Activated naive CD8-positive, alpha-beta T cell treated with anti-CD3 and anti-CD28 coated beads, Interleukin-2, amount 50 U/mL, for 24 hours (primary cell): ENCODE measurements at places on chromosomes 6 and 20.

- DNase-seq = no peak
Observed at GRCh38 chr6:383856-384255, 7.7 kb upstream of the IRF4 start.

- DNase-seq = no peak
Observed at GRCh38 chr6:74574794-74575193, 631.1 kb downstream of the COL12A1 start.

- DNase-seq = no peak
Observed at GRCh38 chr6:5998236-5998635, 8.5 kb downstream of the NRN1 start.

GRCh38 chr6:113416170-113416569 lies 441.0 kb upstream of the MARCKS start:
- no peak for DNase-seq

DNA sequence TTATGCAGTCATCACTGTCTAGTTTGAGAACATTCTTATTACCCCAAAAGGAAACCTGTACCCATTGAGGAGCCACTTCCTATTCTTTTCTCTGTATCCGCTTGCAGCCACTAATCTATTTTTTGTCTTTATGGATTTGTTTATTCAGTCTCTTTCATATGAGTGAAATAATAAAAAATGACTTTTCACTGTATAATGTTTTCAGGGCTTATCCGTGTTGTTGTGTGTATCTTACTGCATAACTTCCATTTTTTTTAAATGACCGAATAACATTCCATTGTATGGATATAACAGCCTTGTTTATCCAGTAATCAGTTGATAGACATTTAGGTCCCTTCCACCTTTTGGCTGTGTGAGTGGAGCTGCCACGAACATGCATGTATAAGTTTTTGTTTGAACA lies 86.6 kb downstream of the ZFAND3 start:
- no peak for DNase-seq

DNA sequence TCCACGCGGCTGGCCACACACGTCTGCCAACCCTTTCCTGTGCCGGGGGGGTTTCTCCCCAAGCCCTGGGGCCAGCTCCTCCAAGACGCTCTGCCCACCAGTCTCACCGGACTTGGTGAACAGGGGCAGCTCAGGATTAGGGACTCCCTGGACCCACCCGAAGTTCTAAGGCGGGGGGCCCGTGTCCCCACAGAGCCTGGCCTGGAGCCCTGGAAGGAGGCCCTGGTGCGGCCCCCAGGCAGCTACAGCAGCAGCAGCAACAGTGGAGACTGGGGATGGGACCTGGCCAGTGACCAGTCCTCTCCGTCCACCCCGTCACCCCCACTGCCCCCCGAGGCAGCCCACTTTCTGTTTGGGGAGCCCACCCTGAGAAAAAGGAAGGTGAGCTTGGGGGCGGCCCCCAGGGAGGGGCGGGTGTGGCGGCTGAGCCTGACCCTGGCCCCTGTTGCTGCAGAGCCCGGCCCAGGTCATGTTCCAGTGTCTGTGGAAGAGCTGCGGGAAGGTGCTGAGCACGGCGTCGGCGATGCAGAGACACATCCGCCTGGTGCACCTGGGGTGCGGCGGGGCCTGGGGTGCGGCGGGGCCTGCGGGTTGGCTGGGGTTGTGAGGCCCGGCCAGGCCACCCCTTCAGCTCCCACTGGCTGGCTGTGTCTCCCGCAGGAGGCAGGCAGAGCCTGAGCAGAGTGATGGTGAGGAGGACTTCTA lies 2.3 kb downstream of the SLC2A4RG start:
- DNase-seq = no peak

DNA sequence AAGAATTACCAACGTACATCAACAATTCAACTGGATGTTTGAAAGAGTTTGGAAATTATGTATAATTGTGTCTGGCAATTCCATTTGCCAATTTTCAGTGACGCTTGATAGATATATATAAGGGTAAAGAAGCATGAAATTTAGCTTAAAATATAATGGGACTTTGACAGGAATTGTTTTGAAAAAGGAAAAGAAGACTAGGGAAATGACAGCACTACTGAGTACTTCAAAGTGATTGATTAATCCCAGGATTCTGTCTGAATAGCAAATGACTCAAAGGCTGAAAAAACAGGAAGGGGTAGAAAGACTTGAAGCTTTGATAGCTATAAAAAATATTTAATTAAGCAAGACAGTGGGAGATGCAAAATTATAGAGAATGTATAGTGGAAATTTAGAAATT lies 200.0 kb downstream of the KHDRBS2 start:
- DNase-seq = no peak

DNA sequence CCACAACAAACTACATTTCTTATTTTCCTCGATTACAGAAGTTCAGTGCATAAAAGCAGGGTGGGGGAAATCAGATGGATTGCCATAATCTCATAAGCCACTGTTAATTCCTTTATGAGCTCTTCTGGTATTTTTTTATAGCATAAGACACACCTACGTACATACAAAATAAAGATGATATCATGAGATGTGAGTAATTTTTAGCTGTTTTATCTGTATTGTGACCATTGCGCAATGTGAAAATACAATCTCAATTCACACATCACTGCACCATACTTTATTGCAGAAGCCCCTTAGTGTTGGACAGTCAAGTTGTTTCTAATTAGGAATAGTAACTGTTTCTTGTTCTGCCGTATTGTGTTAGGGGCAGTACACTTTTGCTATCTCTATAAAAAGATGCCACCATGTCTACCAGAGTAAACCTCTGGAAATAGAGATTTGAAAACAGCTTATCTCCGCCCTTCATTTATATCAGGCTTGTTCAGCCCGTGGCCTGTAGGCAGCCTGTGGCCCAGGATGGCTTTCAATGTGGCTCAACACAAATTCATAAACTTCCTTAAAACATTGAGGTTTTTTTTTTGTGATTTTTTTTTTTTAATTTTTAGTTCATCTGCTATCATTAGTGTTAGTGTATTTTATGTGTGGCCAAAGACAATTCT lies 90.4 kb downstream of the FARS2 start:
- no peak for DNase-seq

DNA sequence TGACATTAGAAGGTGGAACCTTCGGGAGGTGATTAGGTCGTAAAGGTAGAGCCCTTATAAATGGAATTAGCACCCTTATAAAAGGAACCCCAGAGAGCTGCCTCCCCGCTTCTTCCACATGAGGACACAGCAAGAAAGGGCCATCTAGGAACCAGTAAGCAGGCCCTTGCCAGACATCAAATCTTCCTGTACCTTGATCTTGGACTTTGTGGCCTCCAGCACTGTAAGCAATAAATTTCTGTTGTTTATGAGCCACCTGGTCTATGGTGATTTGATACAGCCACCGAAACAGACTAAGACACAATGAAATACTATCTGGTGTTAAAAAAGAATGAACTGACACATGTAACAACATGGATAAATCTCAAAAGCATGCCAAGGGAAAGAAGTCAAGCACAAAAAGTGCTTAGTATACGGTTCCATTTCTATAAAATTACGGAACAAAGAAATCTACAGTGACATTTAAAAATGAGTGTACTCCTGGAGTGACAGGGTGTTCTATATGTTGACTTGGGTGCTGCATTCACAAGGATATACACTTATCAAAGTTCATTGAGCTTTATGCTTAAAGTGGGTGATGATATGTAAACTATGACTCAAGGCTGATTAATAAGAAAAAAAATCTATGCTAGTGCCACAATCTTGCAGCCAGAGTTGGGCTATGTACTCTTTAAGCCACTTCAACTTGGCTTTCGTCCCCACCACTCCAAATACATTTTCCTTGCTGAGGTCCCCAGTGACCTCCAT lies 18.4 kb downstream of the SERPINB1 start:
- no peak for DNase-seq

DNA sequence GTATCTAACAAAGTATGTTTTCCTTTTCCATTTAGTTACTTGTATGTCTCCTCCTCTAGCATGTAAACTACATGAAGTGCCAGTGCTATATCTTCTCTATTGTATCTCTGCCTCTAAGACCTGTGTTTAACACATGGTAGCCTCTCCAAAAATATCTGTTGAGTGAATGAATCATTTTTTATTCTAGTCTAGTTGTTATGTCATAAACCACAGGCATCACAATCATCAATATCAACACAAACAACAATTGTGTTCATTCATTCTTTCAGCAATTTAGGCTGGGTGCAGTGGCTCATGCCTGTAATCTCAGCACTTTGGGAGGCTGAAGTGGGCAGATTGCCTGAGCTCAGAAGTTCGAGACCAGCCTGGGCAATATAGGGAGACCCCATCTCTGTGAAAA lies 111.6 kb upstream of the EYA4 start:
- no peak for DNase-seq

DNA sequence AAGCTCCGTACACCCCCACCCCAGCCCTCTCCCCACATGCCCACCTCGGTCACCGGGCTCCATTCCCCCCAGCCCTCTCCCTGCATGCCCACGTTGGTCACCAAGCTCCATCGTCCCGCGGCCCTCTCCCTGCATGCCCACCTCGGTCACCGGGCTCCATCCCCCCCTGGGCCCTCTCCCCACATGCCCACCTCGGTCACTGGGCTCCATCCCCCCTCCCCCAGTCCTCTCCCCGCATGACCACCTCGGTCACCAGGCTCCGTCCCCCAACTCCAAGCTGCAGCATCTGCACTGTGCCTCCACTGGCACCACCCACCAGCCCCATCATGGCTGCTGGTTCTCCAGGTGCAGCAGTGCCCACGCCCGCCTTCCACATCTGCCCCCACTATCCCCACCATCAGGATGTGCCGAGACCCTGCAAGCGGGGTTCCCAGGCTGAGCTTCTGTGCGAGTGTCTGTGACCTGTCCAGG lies 16.8 kb downstream of the TAF4 start:
- DNase-seq = no peak

DNA sequence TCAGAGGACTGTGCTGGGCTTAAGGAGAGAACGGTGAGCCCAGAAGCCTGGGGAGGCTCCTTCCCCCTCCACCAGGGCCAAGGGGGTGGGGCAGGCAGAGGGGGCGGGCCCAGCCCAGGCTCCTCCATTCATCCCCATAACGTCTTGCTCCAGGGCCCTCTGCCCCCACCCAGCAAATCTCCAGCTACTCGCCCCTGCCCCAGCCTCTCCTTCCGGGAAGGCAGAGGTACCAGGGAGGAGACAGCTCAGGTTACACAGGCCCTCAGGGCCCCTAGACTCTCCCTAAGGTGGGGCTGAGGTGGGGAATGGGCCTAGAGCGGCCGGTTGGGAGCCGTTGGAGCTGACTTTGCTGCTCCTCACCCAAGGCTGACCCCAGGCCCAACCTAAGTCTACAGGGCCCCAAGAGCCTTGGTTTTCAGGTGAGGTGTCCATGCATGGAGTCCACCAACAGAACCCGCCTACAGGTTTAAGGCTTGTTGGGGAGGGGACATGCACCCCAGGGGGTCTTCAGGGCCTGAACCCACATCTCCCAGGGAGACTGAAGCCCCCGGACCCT lies 1.2 kb downstream of the LAMA5 start:
- no peak for DNase-seq
